ENCODE measurements at places on chromosomes 4 and X.

DNA sequence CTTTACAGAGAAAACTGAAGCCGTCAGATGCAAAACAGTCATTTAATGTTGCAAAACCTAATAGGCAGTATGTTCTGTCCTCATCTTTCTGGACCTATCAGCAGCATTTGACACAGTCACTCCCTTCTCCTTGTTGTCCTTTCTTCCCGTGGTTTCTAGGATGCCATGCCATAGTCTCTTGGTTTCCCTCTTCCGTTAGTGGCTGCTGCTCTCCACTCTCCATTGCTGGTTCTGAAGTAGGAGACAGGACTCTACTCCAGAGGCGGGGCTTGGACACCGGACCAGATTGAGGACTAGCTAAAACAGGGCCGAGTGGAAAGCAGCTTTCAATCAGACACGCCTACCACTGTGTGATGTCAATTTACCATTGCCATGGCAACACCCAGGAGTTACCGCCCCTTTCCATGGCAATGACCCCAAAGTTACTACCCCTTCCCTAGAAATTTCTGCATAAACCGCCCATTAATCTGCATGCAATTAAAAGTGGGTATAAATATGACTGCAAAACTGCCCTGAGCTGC lies 88.8 kb upstream of the CCDC160 start:
- no peak for DNase-seq

GRCh38 chr4:99390055-99390454 lies 37.5 kb upstream of the ADH1C start:
- no peak for DNase-seq

DNA sequence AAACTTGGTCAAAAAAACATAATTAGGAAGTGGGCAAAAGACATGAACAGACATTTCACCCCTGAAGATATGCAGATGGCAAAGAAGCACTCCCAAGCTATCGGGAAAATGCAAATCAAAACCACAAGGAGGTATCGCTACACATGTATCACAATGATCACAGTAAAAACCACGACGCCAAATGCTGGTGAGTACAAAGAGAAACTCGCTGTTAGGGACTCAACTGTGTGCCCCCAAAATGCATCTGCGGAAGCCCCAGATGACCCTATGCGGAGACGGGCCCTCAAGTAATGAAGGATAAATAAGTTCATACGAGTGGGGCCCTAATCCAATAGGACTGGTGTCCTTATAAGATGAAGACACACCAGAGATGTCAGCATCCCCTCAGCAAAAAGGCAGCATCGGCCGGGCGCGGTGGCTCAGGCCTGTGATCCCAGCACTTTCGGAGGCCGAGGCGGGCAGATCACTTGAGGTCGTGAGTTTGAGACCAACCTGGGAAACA lies 10.2 kb downstream of the GAK start:
- no peak for DNase-seq

DNA sequence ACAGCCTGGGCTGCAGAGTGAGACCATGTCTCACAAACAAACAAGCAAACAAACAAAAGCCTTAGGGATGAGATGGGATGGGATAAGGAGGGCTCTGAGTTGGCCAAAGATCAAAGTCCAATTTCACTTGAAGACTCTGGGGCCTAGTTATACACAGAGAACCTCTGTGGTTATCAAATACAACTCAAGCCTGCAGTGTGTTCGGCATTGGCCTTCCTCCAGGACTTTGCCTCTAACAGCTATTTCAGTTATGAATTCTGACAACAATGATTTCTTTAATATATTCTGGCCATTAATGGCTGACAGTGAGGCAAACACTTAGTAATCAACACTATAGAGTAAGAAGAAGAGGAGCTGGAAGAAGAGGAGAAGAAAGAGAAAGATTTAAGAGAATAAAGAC lies 171.1 kb downstream of the PDGFRA start:
- no peak for DNase-seq

DNA sequence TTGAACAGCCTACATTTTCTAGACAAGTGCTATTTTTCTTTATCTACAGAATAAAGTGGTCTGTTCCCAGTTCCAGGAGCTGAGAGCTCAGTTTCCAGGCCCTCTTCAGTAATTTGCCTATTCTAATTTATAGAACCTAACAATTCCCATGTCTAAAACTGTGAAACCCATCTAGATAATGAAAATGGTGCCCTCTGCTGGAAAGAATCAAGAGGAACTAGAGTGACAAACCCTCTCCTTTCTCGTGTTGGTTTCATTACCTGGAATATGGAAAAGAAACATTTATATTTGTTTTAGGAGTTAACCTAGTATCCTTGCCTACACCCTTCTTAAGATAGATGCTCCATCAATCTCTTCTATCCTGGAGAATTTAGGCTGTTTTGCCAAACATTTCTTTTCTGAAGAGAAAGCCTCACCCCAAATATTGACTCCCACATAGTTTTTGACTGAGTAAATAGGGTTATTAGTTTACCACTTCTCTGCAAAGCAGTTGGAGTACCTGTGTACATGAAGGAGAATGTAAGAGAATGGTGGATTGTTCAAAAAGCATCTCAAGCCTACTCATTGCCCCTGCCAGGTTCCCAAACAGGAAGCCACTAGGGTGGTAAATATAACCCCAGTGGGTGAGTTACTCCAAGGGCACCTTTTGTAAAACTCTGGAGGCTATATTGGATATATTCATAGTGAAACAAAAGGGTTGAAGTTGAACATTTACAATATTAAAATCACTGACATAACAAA lies 121.6 kb downstream of the RASL11B start:
- peak; percentile 39 for DNase-seq

DNA sequence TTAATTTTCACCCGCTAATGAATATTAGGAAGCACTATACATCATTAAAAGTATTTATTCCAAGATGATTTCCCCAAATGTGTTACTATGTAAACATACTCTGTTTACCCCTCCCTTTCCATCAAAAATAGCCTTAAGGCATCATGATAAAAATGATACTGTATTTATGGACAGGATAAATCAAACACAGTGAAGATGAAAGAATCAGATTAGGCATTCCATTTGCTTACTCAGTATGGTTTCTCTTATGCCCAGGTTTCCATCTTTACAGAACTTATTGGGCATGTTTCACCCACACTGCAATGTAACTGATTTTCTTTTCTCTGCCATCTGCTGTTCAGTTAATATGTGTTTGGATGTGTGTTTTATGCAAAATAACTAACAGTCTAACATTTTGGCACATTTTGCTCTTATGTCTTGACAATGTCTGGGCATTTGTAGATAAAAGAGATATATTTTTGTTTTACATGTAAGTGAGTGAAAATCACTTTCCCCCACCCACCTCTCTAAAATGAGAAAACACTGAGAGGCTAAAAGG lies 445.2 kb downstream of the RPA4 start:
- DNase-seq: no peak

- no peak for DNase-seq
Measured at GRCh38 chr4:109010521-109010920, 247.7 kb upstream of the ETNPPL start.

- peak; percentile 85 for DNase-seq
Measured at GRCh38 chr4:54233277-54233696, 4.2 kb downstream of the PDGFRA start.

- no peak for DNase-seq
Measured at GRCh38 chr4:160318567-160319220, 1215.8 kb downstream of the RAPGEF2 start.

DNA sequence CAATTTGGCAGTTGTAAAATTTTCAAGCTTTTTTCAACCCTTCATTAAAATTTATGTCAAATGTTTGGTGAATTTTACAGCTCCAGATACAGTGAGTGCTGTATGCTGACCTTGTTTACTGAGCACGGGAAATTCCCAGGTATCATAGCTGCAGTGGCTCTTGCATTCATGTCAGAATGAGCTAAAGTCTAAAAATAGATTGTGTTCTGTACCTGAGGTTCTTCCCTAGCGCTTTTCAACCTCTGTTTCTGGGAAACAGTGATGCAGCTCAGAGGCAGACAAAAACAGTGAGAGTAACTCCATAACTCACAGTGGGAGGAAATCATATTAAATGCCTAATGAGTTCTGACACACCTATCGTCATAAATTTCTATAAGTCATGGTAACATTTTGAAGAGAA lies 393.8 kb upstream of the GNPDA2 start:
- DNase-seq: no peak

DNA sequence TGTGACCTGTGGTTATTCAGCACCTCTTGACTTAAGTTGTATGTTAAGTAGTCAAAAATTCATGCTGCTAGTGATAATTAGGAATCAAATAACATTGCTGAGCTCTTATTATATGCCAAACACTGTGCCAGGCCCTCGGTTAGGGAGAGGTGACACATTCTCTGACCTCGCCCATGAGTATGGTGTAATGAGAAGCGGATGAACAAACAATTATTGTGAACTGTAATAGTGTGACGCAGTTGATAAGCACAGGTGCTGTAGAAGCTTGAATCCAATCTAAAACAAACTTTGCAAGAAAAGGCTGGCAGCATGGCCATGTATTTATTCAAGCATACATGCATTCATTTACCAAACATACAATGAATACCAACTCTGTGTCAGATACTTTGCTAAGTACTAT lies 303.5 kb upstream of the HS3ST1 start:
- no peak for DNase-seq

DNA sequence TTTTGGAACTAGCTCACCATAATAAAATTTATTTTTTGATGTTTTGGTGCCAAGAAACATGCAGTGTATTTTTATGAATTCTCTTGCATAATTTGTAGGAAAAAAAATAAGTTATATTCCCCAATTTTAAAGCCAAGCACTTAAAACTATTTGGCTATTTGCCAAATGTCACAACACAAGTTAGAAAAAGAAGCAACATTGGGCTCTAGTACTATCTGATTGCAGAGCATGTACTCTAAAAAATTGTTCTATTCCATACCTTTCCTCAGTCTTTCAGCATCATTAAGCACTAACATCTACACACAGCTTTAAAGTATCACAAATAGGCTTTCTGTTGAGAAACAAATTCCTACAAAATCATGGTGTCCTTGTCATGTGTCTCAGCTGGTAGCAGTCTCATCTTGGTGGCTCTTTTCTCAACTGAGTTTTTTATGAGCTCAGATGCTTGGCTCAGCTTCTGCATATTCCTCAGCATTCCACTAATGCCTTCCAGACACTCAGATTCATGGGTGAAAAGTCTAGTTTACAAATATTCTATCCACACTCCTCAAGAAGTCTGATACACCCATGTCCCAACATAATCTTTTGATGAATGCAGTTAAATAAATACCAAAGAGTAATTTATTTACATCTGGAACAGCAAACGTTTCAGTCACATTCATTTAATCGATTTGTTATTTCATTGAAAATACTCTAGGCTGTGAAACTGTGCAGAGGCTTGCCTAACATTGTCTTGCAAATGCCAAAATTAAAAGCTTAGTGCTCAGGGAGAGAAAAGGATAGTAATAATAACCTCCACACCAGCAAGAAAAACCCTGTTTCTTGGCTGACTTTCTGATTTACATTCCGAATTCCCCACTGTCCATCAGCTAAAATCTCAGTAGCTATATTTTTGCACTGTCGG lies 2209.9 kb downstream of the PCDH7 start:
- no peak for DNase-seq

DNA sequence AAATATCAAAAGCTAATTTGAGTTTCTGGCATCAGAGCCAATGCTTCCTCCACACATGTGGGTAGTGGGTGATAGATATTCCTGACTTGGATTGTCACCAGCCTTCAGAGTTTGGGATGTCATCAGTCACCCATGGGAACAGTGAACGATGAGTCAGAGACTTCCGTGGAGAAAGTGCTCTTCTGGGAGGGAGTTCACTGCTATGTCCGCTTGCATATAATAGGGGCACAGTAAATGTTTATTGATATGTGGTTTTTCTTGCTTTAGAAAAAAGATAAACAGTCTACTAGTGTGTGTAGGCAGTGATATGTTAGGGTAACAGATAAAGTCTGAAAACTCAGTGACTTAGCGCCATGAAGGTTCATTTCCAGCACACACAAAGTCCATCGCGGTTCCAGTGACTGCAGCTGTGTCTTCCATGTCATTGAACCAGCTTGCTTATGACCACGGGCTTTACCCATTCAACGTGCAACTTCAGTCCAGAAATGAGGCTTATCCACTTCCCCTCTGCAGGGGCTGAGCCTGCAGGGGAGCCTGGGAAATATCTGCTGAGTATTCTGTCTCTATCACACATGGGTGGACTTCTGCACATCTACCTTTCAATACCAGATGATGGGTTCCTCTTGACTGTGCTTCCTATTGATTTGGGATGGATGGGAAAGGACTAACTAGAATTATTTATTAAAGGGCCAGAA lies 87.7 kb upstream of the WWC2 start:
- DNase-seq: no peak

- DNase-seq: no peak
Measured at GRCh38 chr4:122118243-122118642, 33.9 kb upstream of the BLTP1 start.

DNA sequence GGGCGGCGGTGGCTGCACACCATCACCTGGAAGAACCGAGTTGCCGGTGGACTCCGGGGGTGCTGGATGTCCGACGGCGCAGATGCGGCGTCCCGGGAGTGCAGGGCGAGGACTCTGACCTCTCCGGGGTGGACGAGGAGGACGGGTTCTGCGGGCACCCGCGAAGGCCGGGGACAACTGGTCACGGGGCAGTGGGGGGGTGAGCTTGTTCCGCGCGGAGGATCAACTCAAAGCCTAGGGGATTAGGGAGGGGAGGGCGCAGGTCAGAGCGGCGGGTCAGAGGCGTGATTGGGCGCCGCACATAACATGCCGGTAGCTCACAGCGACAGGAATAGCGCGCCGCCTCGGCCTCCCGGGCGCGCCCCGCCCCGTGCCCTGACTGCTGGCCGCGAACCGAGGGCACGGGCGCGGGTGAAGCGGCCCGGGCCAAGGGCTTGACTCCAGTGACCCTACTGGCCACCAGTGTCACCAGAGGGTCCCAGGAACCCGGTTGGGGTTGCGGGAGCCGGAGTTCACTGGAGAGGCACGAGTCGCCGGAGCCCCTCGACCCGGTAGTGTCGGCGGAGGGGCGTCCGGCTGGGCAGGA lies at the start of gene KLHL34:
Gene KLHL34 (minus strand): TSS at position 179 of the 586 bp plus-strand sequence. CDS start 542 bp downstream, outside the sequence.
- peak; percentile 20 for DNase-seq

- DNase-seq: no peak
Measured at GRCh38 chrX:124497386-124497785, 151.0 kb downstream of the SH2D1A start.

GRCh38 chr4:6172927-6173200 lies 27.5 kb downstream of the JAKMIP1 start:
- DNase-seq: no peak

- DNase-seq: no peak
Measured at GRCh38 chr4:3498901-3499510, 33.2 kb downstream of the LRPAP1 start.

DNA sequence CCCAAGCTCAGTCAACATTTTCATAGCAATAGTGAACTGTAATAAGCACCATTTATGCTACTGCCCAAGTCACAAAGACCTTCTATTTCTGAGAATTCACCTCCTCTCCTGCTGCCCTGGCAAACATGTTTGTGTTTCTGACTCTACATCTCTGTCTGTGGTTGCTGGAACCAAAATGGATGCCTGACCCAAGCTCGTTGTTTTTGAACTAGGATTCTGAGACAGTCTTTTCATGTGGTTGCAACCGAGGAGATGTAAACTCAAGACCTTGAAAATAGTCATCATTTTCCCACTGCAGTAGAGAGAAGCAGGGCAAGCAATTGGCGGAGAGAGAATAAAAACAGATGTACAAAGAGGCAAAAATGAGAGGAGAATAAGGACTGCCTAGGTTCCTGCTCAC lies 160.2 kb downstream of the RAB28 start:
- no peak for DNase-seq
